Motor neuron (in vitro differentiated cells): ENCODE measurements at places on chromosomes 5 and 9.

GRCh38 chr9:78295731-78296130 is 1.2 kb upstream of the PSAT1 start:
- no peak for ATAC-seq

DNA sequence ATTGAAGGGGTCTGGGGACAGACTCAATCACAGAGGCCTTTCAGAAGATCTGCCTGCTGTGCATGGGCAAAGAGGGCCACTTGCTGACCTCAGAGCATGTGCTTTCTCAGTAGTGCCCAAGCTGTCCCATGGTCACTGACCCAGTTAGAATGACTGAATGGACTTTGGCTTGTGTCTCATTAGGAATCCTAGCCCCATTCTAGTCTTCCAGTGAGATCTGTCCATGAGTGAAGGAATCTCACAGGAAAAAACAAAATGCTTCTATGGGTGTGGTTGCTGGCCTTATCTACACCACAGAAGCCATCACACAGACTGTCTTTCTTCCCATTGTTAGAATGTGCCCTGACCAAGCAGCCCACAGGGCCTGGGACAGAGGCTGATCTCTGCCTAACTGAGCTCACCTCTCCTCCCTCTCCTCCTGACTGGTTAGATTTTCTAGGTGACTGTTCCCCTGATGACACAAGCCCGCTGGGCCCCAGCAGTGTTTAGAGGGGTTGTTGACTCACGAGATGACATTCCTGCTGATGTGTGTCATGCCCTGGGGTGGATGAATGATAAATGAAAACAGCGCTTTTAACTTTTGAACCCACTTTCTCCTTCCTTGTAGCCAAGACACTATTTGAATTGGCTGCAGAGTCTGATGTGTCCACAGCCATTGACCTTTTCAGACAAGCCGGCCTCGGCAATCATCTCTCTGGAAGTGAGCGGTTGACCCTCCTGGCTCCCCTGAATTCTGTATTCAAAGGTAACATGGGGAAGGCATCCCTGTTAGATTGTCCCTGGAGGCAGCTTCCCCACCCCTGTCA is 24.8 kb downstream of the TGFBI start:
- peak; percentile 80 for ATAC-seq

GRCh38 chr9:126304207-126304970 is 22.2 kb upstream of the MVB12B start:
- ATAC-seq = no peak

- no peak for ATAC-seq
These were observed 36.2 kb downstream of the TNFSF15 start for GRCh38 chr9:114769624-114770023.

GRCh38 chr9:112898872-112899311 is 8.2 kb upstream of the SLC46A2 start:
- no peak for ATAC-seq

DNA sequence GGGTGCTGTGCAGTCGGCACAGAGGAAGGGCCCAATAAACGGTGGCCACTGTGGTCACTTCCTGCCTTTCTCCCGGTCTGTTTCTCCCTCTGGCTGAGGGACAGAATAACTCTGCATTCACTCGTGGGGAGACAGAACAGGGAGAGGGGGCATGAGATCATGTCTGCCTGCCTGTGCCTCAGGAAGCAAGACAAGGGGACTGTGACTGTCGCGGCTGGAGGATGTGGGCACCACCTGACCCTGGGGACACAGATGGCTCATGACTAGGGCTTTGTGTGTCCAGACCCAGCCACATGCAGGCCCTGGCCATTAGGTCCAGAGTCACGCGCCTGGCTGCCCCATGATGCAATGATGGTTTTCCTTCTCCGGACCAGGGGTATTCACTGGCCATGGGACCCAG is 5.8 kb downstream of the TRUB2 start:
- ATAC-seq = no peak

DNA sequence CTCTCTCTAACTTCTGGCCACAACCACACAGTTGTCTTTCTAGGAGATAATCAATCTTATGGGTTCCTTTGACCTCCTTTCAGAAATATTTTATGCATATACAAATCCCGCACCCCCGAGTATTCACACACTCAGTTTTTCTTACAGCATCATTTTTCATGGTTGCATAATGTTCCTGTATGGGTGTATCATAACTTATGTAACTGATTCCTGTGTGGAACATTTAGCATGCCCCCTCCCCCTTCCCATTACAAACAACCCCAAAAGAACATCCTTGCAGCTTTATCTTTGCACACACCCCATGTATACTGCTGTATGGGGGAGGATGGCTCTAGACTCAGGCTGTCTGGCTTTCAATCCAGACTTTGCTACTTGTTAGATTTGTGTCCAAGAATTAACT is 93.8 kb downstream of the PSD2 start:
- no peak for ATAC-seq

- peak; percentile 99 for ATAC-seq
These were observed 190.6 kb downstream of the MAT2B start for GRCh38 chr5:163695830-163696578.

- no peak for ATAC-seq
These were observed 42.8 kb upstream of the SLIT3 start for GRCh38 chr5:169343766-169344165.

DNA sequence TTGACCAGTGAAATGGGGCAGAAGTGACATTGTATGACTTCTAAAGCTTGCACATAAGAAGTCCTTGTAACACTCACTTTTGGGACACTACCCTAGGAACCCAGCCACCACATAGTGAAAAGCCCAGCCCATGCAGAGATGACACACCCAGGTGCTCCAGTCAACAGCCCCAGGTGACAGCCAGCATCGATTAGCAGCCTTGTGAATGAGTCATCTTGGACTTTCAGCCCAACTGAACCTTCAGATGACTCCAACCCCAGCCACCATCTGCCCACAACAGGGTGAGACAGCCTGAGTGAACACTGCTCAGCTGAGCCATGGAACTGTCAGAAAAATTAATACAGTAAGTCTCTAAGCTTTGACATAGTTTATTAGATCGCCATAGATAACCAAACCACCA is 458.6 kb downstream of the ZSWIM6 start:
- ATAC-seq = peak; percentile 40

- no peak for ATAC-seq
These were observed 318.0 kb downstream of the ADAMTS6 start for GRCh38 chr5:65163698-65164097.

GRCh38 chr9:114434878-114435311 is 47.1 kb upstream of the AKNA start:
- ATAC-seq = peak; percentile 35

- no peak for ATAC-seq
These were observed 49.2 kb downstream of the SIL1 start for GRCh38 chr5:139148986-139149385.

DNA sequence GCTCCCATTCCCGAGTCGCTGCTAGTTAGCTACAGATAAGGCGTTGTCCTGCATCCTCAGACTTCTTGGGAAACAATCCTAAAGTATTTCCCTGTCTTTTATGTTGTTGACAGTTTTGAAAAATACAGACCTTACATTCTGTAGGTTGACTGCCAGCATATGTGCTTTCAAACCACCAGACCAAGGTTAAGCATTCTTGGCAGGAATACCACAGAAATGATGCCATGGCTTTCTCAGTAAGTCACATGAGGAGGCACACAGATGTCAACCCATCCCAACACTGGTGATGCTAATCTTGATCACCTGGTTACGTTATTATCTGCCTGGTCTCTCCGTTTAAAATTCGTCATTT is 871 bp downstream of the GLE1 start:
- ATAC-seq = no peak

- ATAC-seq = peak; percentile 41
These were observed 379 bp upstream of the TICAM2 start for GRCh38 chr5:115602591-115603125.

DNA sequence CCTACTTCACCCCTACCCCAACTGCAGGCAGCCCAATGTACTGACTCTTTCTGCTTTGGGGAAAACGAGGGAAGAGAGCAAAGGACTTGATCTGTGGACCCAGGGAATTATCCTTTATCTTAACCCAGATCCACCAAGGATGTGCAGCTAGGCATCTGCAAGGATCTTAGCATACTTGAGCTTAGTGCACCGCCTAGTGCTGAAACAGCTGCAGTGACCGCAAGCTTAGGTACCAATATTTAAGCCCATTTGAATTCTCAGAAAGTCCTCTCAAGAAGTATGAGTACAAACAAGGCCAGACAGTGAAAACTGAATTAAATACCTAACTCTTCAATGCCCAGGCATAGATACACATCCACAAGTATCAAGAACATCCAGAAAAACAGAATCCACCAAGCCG is 576.7 kb upstream of the ADAMTS16 start:
- no peak for ATAC-seq

- no peak for ATAC-seq
These were observed 45.1 kb upstream of the PUM3 start for GRCh38 chr9:2889023-2889422.

DNA sequence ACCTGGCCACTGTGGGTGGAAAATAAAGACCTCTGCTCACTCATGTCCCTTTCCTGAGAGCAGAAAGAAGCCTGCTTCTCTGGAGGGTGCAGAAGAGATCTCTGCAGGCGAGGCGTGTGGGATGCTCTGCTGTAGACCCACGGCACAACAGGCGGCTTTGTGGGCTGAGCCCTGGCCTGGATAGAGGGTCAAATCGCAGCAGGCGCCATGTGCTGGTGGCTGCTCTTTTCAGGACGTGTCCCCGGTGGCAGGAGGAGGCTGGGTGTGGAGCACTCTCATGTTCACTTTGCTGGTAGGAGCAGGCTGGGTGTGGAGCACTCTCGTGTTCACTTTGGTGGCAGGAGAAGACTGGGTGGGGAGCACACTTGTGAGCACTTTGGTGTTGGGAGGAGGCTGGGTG is 35.1 kb downstream of the IRX4 start:
- no peak for ATAC-seq

- no peak for ATAC-seq
These were observed 4.9 kb downstream of the GMCL2 start for GRCh38 chr5:178182158-178182876.

DNA sequence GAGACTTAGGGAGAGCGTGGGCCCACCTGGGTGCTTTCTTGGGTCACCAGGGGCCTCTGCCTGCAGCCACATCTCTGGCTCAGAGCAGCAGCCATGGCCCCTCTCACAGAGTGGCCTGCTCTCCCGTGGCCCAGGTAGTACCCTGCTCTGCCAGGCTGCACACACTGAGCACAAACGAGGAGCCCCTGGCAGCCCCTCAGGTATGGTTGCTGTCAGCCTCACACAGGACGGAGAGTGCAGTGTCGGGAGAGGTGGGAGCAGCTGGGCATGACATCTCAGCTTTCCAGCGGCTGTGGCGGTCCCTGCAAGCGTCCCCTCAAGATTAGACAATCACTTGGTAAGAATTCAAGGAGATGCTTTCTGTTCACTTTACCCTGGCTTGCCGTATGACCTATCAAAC is 137.0 kb upstream of the IRX4 start:
- ATAC-seq = no peak

DNA sequence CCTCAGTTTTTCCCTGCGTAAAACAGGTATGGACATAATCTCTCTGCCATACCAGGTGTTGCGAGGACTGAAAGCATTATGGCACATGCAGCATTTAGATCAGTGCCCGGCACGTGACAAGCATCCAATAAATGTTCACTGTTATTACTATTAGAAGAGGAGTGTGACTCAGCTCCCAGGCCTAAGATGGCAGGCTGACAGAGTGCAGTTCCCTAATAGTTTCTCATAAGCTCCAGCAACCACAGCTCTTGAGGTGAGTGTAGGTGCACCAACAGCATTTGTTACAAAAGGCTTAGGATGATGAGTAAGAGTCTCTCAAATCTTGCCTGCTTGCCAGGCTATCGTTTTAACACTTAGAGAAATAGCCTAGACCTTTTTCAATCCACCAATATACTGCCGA is 28.9 kb upstream of the GLIS3 start:
- no peak for ATAC-seq

- ATAC-seq = peak; percentile 25
These were observed 1921.6 kb upstream of the WWC1 start for GRCh38 chr5:166369807-166370206.

- ATAC-seq = no peak
These were observed 149.4 kb downstream of the C5orf15 start for GRCh38 chr5:133818869-133819600.

- ATAC-seq = no peak
These were observed 106.7 kb downstream of the ADAMTS2 start for GRCh38 chr5:179238628-179238970.

DNA sequence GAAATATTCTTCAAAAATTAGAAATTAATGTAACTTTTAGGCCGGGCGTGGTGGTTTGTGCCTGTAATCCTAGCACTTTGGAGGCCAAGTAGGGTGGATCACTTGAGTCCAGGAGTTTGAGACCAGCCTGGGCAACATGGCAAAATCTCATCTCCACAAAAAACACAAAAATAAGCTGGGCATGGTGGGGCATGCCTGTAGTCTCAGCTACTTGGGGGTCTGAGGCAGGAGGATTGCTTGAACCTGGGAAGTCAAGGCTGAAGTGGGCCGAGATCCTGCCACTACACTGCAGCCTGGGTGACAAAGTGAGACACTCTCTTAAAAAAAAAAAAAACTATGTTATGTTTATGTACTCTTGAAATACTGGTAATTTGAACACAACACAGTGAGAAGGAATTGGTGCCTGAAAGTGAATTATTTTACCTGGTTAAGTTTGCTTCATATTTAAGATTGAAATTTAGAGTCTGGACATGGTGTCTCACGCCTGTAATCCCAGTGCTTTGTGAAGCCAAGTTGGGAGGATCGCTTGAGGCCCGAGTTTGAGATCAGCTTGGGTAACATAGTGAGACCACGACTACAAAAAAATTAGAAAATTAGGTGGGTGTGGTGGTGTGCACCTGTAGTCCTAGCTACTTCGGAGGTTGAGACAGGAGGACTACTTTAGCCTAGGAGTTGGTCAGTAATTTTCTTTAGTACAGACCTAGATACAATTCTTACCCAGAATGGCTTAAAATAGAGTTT is 15.0 kb downstream of the ARRDC3 start:
- ATAC-seq = no peak

DNA sequence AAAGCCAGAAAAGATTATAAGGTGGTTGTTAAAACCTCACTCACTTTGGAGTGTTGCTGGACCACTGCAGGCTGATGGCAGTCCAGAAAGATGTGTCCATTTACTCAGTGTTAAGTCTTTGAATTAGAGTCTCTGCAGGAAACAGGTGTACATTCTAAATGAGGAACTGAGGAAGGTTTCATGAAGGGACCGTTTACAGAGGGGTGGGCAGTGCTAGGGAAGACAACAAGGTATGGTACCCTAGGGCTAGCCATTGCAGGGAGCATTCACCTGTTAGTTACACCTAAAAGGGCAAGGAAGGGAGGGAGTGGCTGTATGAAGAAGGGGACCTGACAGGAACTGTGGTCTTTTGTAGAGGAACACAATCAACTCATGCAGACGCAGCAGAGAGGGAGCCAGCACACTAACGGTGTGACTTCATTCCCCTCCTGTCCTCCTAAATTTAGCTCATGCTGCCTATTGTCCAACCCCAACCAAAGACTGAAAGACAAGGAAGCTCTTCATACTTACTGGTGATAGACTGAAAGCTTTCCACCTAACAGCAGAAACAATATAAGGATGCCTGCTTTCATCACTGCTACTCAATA is 32.2 kb upstream of the PAX5 start:
- no peak for ATAC-seq

DNA sequence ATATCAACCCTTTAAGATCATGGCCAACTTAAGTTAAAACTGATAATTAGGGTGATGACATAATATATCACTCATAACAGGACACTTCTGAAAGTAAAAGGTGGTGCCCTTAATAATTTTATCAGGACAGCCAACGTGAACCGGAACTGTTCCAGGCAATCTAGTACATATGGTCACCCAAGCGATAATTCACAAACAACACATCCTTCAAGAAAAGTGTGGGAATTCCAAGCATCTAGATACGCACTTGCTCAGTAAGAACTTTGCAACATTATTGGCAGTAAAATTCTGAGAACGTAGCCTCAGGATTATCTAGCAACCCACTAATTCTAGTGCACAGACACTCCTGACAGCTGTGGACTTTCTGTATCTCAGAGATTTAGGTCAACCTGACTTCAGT is 85.7 kb downstream of the ALDH7A1 start:
- ATAC-seq = no peak
